K562 (cell line): ENCODE measurements at places on chromosomes 12 and 14. TPM values are rescaled to one million over a fixed set of nuclear protein-coding genes. Genes with fewer than 3 reads are reported as not detected.

NEUROD4 gene
- not detected in 2 replicates for total RNA-seq

KRT6C gene
- total RNA-seq = not detected in 2 replicates

DNA sequence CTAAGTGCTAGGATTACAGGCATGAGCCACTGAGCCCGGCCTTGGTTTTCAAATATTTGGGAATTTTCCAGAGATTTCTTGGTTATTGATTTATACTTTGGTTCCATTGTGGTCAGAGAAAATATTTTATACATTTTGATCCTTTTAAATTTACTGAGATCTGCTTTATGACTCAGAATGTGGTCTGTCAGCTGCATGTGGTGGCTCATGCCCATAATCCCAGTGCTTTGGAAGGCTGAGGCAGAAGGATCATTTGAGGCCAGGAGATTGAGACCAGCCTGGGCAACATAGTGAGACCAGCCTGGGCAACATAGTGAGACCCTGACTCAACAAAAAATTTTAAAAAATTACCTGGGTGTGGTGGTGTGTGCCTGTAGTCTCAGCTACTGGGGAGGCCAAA lies 49.8 kb downstream of the ADCK1 start:
- no peak for DNase-seq

- no peak for DNase-seq
Observed at GRCh38 chr12:14576896-14577295, 9.2 kb upstream of the PLBD1 start.
